Activated CD8-positive, alpha-beta T cell treated with anti-CD3 and anti-CD28 coated beads, Interleukin-2, amount 10 ng/mL, durations not matched to agents 7 days and 5 days (primary cell): ENCODE measurements at places on chromosomes 3 and 15. TPM values are rescaled to one million over a fixed set of nuclear protein-coding genes. Genes with fewer than 3 reads are reported as not detected.

DNA sequence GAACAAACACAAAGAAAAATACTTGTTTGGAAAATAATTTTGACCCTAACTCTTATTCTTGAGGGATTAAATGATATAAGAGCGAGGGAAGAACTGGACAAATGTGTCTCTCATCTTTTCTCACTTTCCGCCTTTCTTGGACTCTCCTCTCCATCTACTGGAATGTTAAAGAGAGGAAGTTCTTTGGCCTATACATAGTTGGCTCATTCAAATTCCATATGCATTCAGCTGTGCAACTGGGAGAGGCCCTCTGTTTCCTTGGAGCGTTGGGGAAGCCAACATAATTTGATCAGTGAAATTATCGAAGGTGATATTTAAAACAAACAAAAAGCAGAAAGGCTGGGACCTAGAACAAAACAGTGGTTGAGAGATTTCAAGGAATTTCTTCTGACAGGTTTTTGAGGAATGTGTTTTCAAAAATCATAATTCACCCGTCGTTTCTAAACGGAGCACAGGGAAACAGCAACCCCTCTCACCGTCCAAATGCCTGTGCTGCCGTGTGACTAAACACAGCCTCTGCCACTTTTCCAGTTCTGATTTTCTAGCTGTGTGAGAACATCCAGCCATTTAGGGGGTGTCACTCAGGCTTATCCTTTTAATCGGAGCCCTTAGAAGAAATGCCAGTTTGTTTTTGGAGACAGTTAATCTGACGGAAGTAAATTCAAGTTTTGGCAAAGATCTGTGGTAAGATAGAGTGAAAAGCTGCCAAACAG, 489.9 kb downstream of the SOX2 start:
- no peak for DNase-seq

Gene CAPN3
- total RNA-seq: 2.9 TPM

GRCh38 chr3:179189759-179190158, 41.6 kb downstream of the PIK3CA start:
- no peak for DNase-seq

DNA sequence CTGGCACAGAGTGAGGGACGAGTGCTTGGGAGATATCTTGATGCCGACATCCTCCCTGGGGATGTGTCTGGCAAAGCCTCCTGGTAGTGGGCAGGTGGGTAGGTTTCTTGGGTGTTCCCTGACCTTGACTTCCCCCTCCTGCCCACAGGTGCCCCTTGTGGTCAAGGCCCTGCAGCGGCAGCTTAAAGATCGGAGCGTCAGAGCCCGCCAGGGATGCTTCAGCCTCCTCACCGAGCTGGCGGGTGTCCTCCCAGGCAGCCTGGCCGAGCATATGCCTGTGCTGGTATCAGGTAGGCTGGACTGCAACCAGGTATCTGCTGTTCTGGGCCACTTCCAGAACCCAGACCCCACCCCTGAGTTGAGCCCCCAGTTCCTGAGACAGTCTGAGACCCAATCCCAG, 19.2 kb downstream of the CAND2 start:
- DNase-seq: no peak

- DNase-seq: no peak
Observed at GRCh38 chr3:129855832-129856419, 37.6 kb downstream of the TMCC1 start.

DNA sequence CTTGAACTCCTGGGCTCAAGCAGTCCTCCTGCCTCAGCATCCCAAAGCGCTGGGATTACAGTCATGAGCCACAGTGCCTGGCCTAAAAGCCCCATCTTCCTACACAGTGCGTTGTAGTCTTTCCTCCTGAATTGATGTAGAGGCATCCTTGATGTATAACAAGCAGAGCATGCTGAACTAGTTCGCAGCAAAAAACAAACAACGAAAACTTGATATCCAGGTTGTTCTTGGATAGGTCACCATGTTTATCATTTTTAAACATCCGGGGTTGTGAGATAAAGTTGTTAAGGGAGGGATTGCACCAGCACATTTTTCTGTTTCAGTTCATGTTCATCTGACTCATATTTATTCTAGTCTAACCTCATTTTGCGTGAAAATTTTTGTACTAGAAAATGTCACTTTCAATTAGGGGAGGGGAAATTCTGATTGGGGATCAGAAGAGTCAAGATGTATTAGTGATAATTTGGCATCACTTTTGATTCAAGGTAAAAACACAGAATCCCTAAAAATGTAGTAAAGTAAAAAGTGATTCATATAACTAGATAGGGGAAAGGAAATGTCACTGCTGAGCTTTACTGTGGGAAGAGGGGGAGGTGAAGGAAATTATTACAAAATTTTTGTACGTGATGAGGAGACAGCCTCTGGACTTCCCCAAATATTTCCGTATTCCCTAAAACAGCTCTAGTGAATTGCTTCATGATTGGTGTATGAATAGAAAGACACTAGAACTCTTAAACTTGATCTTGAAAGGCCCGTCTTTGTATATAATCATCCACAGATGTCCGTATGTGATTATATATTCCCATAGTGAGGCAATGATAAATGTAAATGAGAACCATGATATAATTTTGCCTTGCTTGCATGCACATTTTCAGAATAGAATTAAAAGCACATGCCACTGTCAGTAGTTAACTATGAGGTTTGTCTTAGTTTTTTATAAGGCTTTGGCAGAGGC, 22.9 kb downstream of the RAB8B start:
- DNase-seq: no peak

DNA sequence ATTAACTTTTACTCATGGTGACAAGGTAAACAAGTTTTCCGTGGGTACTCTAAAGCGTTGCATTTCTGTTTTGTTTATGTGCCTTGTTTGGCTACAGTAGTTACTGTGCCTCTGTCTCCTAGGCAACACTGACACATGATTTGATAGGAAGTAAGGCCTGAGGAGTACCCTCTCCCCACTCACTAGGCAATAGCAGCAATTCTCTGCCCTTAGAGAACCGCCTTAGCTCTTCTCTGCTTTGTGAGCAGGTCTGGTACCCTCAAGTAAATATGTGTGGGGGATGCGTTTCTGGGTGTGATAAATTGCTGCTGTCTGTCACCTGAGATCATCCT, at the start of gene IL5RA:
Gene IL5RA, minus strand, starts transcription at position 76 of the 332 bp plus-strand sequence. CDS start 5,390 bp downstream, outside the sequence.
- no peak for DNase-seq

DNA sequence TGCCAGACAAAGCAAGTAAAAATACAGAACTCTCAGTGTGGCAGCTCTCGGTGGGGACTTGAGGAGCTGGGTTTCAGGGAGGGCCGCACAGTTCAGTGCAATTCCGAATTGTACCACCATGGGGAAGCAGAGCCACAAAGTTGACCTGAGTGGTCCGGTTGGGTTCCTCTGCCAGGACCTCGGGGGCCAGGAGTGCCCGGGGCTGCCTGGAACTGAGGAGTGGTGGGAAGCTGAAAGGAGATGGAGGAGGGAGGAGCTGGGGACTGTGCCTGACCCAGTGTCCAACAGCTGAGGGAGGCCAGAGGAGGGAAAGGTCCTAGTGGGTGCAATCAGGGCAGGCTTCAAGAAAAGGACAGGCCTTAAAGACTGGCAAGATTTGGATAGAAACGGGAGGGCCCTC, 32.2 kb upstream of the TRH start:
- peak; percentile 52 for DNase-seq
